Stimulated activated CD4-positive, alpha-beta T cell treated with anti-CD3 and anti-CD28 coated beads, Interleukin-2, amount 100 ng/mL, for 4 hours (primary cell): ENCODE measurements at places on chromosomes 4 and X.

GRCh38 chrX:115018944-115019343 lies 1.5 kb upstream of the IL13RA2 start:
- DNase-seq: no peak

- DNase-seq: no peak
Observed at GRCh38 chr4:185424905-185425646, 688 bp downstream of the UFSP2 start.

DNA sequence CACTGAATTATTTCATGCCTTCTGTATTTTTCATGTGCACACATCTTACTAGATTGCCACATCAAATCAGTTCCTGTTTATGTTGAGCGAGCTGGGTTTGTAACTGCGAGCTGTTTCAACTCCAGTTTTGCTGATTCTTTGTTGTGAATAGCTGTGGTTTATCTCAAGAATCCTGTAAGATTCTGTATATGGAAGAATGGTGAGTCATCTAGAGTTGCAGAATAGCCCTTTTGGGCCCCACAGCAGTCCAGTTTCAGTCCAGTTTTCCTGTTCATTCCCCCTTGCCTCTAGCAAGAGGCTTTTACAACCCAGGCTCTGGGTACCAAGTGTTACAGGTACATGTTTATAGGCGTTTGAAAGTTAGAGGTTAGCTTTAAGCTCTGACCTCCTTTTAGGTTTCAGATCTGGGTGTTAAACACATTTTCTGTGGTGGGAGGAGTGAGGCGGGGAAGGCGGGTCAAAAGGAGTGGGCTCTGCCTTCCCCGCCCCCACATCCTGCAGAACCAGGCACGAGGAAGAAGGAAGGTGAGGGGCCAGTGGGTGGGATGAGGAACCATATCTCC lies 32.7 kb downstream of the TBC1D14 start:
- DNase-seq: peak; percentile 25

GRCh38 chr4:147610686-147611085 lies 6.5 kb upstream of the TMEM184C start:
- DNase-seq: no peak

DNA sequence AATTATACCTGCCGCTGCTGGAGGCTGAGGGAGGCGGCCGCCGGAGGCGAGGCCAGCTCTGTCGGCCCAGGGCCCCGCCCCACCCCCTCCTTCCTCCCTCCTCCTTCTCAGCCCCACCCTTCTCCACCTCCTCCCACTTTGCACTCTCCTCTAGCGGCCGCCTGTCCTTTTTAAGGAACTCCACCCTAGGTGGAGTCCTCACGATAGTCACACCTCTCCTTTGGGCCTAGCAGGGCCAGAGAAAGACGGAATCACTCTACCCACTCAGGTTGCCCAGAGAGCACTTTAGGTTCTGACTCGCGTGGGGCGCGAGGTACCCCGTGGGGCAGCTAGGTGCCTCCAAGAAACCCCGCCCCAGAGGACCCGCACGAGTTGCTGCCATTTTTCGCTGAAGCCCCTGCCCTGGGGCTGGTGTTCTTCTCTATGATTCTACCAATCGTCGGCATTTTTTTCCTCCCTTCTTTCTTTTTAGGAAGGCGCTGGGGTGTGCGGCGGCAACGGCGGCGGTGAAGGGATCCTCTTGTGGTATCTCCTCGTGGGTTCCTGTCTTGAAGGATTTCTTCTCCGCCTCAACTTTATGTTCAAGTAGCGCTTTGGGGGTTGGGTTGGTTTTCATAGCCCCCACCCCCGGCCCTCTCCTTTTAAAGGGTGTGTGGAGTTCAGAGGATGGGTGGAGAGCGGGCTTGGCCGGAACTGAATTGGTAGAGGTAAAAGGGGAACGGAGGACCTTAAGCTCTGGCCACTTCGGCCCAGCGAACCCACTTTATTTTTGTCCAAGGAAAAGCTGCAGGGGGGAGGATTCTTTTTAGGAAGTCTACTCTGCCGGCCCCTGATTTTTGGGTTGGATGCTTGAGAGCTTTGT lies at the start of gene KLF8:
Gene KLF8 (plus strand): TSS at position 136 of the 862 bp plus-strand sequence. CDS start 979 bp downstream, outside the sequence.
- DNase-seq: no peak

DNA sequence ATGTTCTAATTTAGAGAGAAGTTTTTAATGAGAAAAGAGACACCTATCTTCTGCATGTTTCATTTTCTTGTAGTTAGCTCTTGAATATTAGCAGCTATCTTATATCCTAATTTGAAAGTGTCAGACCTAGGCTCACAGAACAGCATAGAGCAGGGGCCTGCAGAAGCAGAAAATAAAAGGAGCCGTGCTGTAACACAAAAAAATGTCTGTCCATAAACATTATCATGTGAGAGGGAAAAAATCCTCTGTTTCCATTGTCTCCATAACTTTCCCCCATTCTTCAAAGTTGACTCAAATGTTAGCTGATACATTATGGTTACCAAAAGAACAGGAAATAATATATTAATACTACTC lies 329.2 kb upstream of the EPHA5 start:
- DNase-seq: no peak

DNA sequence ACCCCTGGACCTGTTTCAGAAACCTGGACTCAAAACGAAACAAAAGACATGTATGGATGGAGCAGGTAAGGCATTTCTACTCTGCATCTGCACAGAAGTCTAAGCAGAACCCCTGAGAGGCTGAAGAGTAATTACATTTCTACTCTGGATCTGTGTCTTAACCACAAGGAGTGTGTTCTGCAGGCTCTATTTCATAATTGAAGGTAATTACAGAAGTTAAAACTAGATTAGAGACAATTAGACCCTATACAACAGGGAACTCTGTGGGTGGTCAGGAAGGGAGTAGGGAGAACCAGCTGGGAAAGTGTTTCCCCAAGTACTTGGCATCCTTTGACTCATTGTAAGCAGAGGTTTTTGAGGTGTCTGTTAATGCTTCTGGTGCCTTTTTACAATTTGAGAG lies 69.8 kb downstream of the IGSF1 start:
- DNase-seq: no peak

DNA sequence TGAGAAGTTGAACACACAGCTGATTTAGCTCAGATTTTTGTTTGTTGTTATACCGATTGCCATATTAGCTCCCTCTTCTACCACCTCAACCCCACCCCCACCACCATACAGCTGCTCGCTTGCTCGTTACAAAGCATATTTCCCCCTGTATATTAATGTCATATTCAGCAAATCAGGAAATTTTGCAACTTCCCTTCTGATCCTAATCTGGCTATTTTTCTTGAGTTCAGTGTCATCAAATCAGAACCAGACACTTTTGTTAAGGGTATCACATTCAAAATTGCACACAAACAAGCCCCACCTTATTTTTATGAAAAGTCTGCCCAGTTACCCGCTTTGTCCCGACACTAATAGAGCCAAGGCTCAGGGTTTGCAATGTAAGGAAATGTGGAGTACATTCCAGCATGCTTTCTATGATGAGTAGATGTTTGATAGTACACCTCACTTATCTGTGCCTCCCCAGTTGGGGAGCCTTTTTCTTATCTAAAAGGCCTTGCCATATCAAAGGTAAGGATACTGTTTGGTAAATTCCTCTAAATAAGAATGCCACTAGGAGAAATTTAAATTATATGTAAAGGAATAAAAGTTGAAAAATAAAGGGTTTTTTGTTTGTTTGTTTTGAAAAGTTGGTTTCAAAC lies 212.2 kb downstream of the CBR4 start:
- no peak for DNase-seq

GRCh38 chrX:28979877-28980276 lies 392.6 kb downstream of the IL1RAPL1 start:
- no peak for DNase-seq

- DNase-seq: no peak
Observed at GRCh38 chr4:16732741-16733140, 165.7 kb downstream of the LDB2 start.

DNA sequence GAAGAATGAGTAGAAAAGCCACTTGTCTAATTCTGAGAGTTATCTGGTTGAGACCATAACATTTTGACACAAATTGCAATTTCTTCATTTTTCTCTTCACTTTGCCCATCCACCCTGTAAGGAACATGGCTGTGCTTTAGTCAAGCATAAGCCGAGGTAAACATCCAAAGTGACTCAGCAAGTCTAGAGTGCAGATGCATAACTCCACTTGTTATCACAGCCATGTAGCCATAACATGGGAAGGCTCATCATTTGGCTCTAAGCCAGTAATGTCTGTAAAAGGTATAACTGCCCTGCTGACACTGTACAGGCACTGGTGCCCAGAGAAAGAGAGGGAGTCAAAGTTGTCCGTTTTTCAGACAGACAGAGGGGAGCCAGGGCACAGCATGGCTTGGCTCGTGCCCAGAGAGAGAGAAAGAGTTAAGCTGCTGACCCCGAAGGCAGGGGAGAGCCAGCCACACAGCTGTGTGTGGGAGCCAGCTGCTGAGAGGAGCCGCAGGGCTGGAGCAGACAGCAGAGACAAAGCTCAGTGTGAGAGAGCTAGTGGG lies 76.9 kb upstream of the EXOC1L start:
- DNase-seq: no peak

GRCh38 chr4:77454858-77455257 lies 150.8 kb upstream of the CXCL13 start:
- DNase-seq: no peak

DNA sequence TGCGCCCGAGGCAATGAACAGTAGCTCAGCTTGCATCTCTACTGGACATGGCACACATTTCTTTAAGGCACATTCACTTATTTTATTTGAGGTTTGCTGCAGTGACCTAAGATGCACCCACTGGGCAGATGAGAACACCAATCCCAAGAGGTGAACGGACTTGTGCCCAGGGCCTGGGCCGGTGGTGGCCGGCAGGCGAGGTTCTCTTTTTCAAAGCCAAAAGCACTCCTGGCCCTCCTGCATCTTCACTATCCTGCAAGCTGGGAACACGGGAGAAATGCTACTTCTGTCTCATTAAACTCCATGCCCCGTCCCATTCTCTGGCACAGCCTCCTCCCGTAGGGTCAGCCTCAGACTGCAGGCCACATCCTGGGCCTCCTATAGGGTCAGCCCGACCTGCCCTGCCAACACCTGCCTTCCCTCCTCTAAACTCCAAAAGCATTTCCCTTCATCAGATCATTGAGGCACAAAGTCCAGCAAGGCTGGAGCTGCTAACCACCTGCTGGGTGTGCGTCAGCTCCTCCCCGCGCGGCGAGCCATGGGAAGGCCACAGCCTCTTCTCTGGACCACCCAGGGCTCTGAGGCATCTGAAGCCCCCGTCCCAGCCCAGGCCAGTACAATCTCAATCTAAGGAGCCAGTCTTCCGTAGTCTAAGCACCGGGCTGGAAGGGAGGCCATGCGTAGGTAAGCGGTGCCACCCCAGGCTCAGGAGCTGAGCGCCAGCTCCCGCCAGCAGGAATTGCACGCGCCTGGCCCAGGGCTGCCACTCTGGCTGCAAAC lies 166.1 kb downstream of the AFAP1 start:
- no peak for DNase-seq

GRCh38 chr4:24995346-24995919 lies 35.3 kb downstream of the LGI2 start:
- DNase-seq: no peak

GRCh38 chrX:19839770-19840254 lies 47.6 kb downstream of the SH3KBP1 start:
- no peak for DNase-seq

DNA sequence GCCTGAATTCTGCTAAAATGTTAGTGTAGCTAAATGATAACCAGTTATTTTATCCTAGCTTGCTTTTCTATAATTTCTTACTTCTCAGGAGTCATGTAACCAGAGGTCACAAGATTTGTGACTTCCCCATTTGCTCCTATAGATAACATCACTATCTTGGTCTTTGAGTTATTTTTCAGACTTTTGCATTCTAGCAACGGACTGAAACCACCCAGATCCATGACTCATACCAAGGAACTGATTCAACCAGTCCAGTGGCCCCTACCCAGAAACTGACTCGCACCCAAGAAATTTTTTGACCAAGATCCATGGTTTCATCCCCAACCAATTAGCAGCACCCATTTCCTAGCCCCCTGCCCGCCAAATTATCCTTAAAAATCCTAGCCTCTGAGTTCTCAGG lies 50.0 kb downstream of the IQCM start:
- no peak for DNase-seq

DNA sequence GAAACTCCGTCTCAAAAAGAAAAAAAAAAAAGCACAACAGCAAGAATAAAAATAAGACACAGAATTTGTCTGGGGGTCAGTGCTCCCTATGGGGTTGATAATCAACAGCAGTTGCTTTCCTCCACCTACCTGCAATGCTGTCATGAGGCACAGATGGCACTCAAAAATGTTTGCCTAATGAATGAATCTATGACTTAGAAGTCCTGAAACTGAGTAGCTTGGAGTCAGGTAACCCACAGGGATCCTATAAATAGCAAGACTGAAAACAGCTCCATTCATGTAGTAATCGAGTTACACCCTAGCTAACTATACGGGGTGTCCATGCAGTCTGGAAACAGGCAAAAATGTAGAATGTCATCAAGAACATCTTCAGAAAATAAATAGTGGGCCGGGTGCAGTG lies 19.8 kb upstream of the DDX3X start:
- no peak for DNase-seq

- DNase-seq: peak; percentile 41
Observed at GRCh38 chr4:54683616-54684346, 26.0 kb downstream of the KIT start.

DNA sequence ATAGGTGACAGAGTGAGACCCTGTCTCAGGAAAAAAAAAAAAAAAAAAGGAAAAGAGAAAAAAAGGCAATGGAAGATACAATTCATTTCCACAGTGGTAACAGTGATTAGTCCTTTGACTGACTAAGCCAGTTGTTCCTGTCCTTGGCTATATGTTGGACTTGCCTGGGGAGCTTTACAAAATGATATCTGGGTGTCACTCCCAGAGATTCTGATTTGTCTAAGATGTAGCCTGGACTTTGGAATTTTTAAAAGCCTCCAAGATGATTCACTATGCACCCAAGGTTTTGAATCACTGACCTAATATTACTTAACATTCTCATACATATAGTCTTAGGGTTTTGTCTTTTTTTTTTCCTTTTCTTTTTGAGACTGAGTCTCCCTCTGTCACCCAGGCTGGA lies 16.9 kb downstream of the HELQ start:
- no peak for DNase-seq

GRCh38 chrX:129777218-129778030 lies 2.3 kb upstream of the SASH3 start:
- peak; percentile 45 for DNase-seq

- no peak for DNase-seq
Observed at GRCh38 chr4:99117876-99118693, 26.0 kb downstream of the ADH4 start.

DNA sequence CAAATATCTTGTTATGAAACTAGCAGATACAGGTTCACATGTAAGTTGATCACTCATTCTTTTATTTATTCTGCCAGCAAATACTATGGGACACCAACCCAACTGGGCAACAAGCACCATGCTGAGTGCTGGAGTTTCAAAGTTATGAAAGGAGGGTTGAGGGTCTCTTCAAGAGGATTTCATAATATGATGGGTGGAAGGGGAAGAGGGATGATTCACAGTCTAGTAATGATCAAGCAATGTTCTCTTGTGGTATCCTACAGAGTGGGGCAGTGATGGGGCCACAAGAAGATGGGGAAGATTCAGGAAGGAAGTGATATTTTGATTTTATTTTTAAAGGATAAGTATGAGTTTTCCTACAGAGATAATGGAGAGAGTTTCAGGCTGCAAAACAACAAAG lies 46.2 kb upstream of the TXK start:
- DNase-seq: no peak
